NCI-H2107 (cell line): ENCODE measurements at places on chromosomes 13 and 19.

GRCh38 chr13:77465603-77466195, 69.8 kb upstream of the SCEL start:
- DNase-seq: no peak

- DNase-seq: no peak
Observed at GRCh38 chr13:98423417-98423816, 153.5 kb downstream of the STK24 start.

- no peak for DNase-seq
Observed at GRCh38 chr19:44002212-44002565, 568 bp upstream of the ZNF230 start.

DNA sequence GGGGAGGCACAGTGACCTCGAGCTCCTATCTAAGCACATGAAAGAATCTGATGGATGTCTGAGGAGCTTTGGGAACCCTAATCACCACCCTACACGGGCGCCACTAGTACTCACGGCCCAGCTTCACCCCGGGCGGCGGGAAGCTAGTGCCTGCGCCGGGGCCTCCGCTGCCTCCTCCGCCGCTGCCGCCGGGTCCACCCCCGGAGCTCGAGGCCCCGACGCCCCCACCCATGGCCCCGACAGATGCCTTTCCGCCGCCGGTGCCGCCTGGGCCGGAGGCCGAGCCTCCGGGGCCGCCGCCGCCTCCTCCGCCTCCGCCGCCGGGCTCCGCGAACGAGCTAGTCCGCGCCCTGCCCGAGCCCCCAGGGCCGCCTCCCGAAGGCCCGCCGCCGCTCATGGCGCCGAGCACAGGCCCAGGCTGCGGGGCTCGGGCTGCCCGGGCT, 312 bp downstream of the GSK3A start:
- DNase-seq: no peak

DNA sequence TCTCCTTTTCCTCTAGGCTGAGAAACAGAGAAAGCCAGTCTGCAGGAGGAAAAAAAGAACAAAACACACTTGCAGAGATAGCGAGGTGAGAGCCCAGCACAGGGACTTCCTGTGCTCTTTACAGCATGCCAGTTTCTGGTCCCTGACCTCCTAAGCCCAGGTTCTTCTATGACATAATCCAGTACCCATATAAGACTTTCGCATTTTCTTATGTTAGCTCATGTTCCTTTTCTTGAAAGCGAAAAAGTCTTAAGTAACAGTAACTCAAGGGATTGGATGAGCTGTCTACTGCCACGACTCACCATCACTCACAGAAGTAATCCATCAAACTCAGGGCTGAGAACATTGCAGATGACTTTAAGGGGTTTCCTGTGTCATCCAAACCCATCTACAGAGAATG, 17.4 kb downstream of the CCDC70 start:
- DNase-seq: no peak

DNA sequence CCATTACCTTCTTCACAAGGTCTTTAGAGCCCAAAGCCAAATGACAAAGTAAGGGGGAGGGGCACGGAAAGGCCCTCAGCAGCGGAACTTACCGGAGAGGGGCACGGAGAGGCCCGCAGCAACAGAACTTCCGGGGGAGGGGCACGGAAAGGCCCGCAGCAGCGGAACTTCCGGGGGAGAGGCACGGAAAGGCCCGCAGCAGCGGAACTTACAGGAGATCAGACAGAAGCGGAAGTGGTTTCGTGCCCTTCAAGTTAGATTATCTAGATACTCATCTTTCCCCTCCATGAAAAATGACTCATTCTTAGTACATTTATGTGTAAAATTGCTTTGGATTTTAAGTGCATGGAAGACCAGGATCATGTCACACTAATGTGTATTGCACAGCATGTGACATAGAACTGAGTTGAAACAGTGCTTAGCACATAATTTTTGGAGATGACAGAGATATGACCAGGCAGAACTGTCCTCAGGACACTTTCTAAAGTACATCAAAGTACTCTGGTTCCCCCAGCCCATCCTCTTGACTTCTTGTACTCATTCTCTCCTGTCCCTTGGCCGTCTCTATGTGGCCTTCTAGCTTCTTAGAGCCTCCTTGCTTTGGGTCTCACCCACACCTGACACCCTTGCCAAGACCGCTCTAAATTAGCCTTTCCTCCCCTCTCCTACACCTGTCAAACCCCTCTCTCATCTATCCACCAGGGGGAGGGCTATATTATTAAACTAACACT, 25.7 kb upstream of the TPTE2 start:
- DNase-seq: no peak
